Activated CD8-positive, alpha-beta memory T cell treated with anti-CD3 and anti-CD28 coated beads for 1 hour (primary cell): ENCODE measurements at places on chromosomes 4 and X.

- peak; percentile 1 for DNase-seq
Measured at GRCh38 chrX:9942086-9942485, 25.1 kb upstream of the CLDN34 start.

- DNase-seq = peak; percentile 33
Measured at GRCh38 chr4:37970702-37971101, 10.5 kb downstream of the PTTG2 start.

DNA sequence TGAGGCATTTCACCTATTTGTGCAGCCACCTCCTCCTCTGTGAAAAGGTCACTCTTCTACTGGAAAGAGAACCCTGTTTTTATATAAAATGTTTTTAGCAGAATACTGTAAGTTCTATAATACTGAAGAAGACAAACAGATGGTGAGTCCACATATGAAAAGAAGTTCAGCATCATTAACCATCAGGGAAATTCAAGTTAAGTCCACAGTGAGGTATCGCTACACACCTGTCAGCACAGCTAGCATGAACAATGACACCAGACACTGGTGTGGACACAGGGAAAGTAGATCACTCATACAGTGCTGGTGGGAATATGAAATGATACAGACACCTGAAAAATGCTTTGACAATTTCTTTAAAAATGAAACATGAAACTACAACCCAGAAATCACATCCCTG is 133.0 kb downstream of the MAD2L1 start:
- DNase-seq = no peak

DNA sequence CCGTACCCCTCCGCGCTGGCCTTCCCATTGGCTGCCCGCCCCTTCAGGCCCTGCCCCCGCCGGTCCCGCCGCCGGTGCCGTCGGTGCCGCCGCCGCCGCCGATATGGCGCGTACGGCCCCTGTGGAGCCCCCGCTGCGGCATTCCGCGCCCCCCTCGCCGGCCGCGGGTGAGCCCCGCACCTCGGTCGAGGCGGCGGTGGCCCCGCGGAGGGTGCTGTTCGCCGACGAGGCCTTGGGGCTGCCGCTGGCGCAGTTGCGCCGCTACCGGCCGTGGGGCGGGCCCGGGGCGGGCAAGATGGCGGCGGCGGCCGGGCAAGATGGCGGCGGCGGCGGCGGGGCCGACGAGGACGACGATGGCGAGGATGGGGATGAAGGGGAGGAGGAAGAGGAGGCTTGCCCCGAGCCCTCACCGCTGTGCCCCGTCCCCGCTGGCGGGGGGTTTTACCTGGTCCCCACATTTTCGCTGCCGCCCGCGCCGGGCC is at the start of gene PPP1R3F:
PPP1R3F (plus strand) TSS at position 27 of the 482 bp plus-strand sequence; CDS start at position 104, 77 bp downstream.
- peak; percentile 21 for DNase-seq

DNA sequence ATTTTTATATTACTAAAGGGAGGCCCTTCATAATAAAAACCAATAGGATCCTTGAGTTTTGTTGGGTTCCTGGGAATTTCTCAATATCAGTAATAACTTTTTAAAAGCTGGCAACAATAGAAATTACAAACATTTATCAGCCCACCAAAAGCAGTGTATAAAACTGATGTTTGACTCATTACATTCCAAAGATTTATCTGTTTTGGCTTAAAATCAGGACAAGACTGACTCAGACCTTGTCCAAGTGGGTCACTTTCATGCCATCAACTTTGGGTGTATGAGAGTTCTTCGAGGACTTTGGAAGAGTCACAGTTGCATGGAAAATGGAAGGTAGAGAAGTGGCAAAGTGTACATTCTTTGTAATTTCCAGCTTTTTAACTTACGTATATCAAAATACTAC is 102.8 kb downstream of the FRMPD4 start:
- DNase-seq = no peak

- no peak for DNase-seq
Measured at GRCh38 chr4:26330186-26330787, 9.5 kb downstream of the RBPJ start.

- no peak for DNase-seq
Measured at GRCh38 chr4:79922011-79922410, 151.0 kb downstream of the ANTXR2 start.

DNA sequence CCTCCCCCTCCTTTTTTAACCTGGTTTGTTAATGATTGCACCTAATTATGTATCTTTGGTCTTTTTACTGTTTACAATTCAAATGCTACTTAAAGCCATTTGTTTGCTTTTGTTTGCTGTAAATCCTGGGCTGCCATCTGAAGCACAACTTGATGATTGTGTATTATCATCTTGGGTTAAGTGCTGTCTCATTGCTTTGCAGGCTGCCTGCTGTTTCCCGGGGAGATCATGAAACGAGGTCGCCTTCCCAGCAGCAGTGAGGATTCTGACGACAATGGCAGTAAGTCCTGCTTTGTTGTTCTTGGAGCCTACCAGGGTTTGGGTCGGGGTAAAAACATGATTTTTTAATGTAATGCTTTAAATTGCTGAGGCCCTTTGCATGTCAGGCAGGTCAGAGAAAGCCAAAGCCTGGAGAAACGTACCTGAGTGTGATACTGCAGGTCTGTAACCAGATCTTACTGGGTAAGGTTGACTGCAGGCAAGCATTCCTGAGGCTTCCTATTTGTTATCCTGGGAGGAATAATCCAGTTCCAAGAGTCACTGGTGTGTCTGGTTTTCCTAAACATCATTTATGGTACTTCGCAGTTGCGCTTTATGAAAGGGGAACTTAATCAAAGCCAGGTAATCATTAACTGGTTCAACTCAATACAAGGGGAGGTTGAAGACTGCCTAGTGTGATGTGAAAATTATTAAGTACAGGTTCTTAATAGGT is 22.2 kb downstream of the JADE1 start:
- no peak for DNase-seq

GRCh38 chr4:183328832-183329231 is 6.6 kb upstream of the CLDN24 start:
- no peak for DNase-seq

DNA sequence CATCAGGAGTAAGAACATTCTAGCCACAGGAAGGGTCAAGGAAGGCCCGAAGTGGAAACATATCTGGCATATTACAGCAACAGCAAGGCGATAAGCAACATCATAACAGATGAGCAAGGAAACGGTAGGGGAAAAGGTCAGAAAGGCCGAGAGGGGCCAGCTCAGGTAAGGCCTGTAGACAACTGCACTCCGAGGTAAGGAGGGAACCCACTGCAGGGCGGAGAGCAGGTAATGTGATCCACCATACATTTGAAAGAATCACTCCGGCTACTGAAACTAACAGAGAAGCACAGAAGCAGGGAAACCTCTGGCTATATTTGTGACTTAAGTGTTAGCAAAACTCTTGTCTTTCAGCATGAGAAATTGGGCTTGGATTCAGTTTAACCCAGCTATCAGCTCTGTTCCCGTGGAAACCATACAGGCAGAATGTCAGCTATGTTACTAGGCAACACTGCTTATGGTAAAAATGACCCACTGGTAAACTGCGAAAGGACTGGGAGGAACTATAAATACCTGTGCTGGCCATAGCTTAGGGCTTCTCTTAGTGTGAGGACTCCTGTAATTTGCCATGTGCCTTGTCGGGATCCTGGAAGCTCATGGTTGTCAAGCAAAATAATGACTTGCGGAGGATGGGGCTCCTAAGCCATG is 31.0 kb downstream of the FRYL start:
- no peak for DNase-seq

GRCh38 chrX:29687687-29688086 is 527.7 kb upstream of the MAGEB2 start:
- DNase-seq = no peak

- no peak for DNase-seq
Measured at GRCh38 chrX:23012162-23012561, 12.4 kb downstream of the DDX53 start.

GRCh38 chrX:129781134-129781672 is 1.5 kb downstream of the SASH3 start:
- peak; percentile 57 for DNase-seq

- no peak for DNase-seq
Measured at GRCh38 chrX:114267142-114267541, 316.7 kb upstream of the HTR2C start.

GRCh38 chr4:150495550-150495949 is 86.4 kb upstream of the MAB21L2 start:
- no peak for DNase-seq

GRCh38 chrX:74536152-74536831 is 78.1 kb downstream of the RLIM start:
- DNase-seq = no peak

DNA sequence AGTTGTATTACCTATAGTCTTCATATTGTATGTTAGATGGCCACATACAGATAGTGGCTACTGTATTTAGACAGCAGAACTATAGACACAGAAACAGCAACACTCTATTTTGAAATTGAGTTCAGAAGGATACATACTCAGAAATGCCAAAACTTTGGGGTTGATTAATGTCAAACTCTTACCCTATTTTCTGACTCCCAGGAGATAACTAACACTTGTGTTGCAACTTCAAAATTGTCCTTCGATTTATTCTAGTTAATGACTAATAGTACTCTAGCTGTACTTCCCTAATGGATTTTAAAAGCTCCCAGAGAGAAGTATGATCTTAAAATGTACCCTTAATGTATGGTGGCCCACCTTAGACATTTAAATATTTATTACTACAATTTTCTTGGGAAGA is 229.9 kb upstream of the UGT8 start:
- no peak for DNase-seq

GRCh38 chr4:119735165-119735651 is 106.6 kb upstream of the PDE5A start:
- DNase-seq = no peak

DNA sequence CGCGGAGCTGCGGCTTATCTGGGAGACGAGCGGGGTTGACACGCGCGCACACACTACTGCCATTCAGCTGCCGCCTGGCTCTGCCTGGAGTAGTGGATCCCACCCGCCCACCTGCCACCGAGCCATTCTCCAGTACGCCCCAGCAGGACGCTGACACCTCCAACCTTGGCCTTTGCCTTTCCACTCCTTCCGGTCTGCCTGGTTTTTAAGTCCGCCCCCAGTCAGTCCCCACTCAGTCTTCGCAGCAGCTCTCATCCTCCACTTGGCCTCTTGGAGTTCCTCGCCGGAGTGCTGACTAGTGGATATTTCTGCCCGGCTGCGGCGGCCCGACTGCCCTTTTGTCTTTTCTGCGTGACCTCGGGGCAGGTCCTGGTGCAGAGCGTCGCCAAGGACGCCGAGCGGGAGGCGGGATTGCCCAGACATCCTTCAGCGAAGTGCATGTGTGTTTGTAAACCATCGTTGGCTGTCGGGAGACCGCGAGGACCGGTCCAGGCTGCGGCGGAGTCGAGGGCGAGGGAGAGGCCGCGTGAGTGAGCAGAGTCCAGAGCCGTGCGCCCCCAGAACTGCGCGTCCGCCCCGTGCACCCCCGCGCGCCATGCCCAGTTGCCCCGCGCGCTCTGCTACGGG is 1.1 kb downstream of the SLIT2 start:
- DNase-seq = no peak

DNA sequence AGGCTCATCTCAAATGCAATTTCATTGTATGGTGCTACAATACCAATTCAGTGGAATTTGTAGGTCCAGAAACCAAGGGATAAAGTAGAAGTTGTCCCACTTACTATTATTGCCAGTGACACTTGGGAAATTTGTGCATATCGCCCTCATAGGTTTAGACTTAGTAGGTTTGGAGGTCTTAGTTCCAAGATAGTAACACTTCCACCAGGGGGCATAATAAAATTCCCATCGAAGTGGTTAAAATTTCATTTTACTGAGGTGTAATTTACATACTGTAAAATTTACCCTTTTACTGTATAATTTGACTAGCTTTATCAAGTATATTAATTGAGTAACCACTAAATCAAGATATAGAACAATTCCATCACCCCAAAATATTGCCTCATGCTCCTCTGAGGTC is 174.6 kb downstream of the INPP4B start:
- DNase-seq = no peak

DNA sequence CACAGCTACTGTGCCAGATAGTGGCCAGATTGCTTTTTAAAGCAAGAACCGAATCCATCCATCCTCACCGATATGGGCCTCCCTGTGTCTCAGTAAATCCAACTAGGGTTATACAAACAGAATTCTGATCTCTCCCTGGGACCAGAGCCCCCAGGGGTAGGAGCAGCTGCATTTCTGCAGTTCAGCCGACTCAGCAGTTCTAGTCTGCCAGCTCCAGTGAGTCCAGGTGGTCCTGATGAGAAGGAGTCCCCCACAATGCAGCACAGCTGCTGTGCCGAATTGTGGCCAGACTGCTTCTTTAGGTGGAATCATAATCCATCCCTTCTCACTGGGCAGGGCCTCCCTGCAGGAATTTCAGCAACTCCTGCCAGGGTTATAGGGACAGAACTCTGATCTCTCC is 532.9 kb downstream of the ACTRT1 start:
- no peak for DNase-seq

GRCh38 chr4:101224358-101225218 is 122.7 kb downstream of the PPP3CA start:
- no peak for DNase-seq

- DNase-seq = no peak
Measured at GRCh38 chr4:55398966-55399365, 3.2 kb downstream of the TMEM165 start.

GRCh38 chr4:145907390-145907789 is 31.2 kb downstream of the ZNF827 start:
- DNase-seq = no peak

DNA sequence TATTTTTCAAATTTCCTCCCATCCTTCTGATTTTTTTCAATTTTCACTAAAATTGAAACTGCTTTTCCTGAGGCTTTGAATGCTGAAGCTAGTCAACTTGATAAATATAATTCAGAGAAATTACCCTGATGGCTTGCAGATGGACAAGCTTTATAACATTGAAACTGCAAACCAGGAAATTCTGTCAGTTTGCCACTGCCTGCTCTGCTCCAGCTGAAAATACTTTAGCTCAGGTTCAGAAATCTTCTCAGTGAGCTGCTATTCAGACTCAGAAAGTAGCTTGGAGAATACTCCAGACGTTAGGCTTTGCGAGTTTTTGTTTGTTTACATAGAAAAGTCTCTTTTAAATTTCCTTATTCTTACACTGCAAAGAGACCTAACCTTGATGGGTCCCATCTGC is 1574.7 kb downstream of the STIM2 start:
- no peak for DNase-seq

DNA sequence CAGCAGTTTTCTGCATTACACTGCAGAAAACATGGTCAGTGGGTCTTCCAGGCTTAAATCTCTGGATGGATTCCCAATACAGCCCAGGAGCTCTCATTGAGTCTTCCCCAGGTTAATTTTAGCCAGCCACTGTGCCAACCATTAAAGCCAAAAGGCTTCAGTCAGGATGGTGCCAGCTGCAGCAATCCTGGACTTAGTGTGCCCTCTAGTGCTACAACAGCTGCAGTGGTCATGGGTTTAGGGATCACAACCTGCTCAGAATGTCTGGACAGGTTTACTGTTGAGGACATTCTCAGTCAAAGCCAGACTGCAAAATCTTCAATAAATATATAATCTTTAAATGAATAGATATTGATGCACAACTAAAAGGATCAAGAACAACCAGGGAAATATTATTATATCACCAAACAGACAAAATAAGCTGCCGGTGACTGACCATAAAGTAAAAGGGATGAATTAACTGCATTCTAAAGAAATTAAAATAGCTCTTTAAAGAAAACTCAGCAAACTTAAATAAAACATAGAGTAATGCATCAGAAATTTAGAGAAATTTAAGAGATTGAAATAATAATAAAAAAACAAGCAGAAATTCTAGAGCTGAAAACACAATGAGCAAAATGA is 639.9 kb downstream of the SPOCK3 start:
- DNase-seq = no peak

- no peak for DNase-seq
Measured at GRCh38 chrX:72110051-72110875, 21.5 kb downstream of the RTL5 start.
